ENCODE measurements at places on chromosomes 5 and 9.

DNA sequence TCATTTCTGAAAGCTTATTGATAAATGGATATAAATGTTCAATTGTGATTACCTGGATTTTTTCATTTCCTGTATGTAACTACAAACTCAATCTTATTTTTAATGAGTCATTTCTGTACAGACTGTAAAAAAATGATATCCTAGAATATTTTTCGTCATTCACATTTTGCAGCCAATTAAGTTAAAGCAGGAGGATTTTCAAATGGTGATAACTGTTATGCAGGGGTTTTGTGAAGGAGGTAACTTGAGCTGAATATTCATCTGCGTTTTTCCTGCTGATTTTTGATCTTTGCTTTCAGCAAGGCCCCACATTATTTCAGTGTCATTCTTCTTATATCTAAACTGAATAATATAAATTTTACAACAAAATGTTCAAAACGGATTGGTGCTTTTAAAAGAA lies 74.1 kb downstream of the SLF1 start:
- DNase-seq = no peak

- DNase-seq = peak; percentile 9
These were observed 28.7 kb downstream of the ENHO start for GRCh38 chr9:34493972-34494535.

DNA sequence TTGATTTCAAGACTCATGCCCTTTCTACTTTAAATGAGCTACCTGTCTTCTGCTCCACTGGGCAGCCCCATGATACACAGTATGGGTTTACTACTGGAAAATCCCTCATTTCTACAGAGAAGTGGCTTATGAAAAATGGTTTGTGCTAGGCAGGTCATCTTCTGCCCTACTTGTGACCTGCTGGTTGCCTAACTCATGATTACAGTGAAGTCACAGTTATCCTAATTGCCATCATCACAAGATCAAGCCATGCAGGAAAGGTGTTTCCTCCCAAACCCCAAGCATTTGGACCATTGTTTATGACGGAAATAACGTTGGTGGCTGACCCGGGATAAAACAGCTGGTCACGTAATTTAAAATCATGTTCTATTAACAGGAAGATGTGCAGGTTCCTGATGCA lies 330.6 kb downstream of the ACTL7B start:
- no peak for DNase-seq

- no peak for DNase-seq
These were observed 22.2 kb downstream of the ENG start for GRCh38 chr9:127832248-127832647.

- peak; percentile 45 for DNase-seq
These were observed 21.6 kb downstream of the SH3GLB2 start for GRCh38 chr9:129006328-129007034.

DNA sequence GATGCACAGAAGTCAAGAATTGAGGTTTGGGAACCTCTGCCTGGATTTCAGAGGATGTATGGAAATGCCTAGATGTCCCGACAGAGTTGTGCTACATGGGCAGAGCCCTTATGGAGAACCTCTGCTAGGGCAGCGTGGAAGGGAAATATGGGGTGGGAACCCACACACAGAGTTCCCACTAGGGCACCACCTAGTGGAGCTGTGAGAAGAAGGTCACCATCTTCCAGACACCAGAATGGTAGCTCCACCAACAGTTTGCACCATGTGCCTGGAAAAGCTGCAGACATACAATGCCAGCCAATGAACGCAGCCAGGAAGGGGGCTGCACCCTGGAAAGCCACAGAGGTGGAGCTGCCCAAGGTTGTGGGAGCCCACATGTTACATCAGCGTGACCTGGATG lies 104.5 kb downstream of the STK32A start:
- DNase-seq = no peak

DNA sequence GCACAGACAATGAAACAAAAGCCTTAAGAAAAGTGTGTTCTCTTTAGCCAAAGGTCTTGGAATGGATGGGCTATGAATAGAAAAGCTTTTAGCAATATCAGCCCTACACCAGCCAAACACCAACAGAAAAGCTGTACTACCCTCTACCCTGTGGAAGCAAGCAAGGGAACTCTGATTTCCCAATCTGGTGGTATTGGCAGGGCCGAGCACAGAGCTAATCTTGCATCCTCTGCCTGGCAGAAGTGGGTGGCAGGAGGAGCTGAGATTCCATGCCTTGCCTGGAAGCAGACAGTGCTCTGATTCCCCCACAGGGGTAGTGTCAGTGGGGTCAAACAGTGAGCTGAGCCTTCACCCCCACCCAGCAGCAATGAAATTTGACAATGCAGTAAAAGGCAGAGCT lies 29.6 kb upstream of the ZNF782 start:
- DNase-seq = no peak

GRCh38 chr5:125037020-125037419 lies 290.6 kb upstream of the ZNF608 start:
- DNase-seq = no peak

DNA sequence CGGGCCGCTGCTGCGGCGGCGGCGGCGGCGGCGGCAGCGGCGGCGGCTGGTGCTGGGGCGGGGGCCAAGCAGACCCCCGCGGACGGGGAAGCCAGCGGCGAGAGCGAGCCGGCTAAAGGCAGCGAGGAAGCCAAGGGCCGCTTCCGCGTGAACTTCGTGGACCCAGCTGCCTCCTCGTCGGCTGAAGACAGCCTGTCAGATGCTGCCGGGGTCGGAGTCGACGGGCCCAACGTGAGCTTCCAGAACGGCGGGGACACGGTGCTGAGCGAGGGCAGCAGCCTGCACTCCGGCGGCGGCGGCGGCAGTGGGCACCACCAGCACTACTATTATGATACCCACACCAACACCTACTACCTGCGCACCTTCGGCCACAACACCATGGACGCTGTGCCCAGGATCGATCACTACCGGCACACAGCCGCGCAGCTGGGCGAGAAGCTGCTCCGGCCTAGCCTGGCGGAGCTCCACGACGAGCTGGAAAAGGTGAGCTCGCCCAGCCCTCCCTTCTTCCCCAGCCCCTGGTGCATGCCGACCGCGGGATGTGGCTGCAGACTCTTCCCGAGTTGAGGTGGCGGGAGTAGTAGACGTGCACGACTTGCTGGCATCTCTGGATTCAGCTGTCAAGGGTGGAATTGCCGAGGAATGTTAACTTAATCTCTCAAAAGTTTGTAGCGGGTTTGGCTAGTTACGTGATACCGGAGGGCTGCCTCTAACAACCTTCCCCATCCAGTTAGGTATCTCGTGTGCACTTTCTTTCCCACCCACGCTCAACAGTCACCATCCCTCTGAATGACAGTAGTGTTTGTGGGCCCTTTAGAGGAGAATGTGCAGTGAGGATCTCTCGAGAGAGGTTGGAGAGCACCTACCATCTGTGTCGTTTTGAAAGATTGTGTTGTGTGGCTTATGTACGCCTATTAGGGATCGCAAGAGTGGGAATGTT lies 932 bp downstream of the SLC12A2 start:
- peak; percentile 27 for DNase-seq

DNA sequence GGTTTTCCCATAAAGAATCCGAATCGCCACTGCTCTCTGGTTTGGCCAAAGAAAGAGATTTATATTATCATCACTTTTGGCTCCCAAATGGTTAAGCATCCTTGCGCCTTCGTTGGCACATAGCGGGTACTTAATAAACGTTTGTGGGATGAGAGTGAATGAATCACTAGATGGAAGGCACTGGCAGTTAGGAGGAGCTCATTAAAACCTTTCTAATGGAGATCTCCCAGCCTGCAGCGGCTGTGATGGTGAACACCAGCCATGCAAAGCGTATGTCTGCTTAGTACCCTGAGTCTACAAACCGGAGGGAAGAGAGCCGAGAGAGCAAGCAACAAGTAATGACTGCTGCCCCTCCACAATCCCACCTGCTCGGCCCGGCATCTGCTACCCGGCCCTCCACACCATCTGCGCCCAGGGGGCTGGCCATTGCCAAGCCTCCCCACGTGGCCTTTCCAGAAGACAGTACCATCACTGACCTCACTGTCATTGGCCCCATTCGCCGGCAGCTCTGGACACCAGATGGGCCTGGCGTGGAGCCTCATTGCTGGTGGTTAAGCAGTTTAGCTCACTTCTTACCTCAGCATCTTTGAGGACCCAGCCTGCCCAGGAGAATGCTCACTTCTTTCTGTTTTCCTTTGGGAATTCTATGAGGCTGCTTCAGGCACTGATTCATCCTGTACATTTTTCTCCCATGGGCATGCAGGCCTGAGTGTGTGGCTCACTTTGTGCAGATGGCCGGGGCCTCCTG lies 39.3 kb upstream of the ANKRD33B start:
- no peak for DNase-seq

- DNase-seq = no peak
These were observed 73.6 kb upstream of the DAB2 start for GRCh38 chr5:39498278-39498952.

DNA sequence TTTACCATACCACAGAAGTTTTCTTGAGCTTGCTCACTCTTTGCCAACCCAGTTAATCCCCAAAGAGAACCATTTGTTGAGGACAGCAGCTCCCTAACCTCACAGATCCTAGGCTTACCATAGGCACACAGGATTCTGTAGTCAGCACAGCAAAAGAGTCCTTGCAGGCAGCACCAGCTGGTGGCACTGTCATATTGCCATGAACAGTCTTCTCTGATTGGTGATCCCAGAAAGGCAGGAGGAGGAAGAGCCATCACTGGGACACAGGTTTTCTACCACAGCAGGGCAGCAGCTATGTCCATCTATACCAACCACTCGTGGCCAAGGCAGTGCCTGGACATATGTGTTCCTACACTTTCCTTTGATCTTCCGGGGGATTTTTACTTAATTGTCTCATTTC lies 297.1 kb upstream of the CD180 start:
- DNase-seq = peak; percentile 14

DNA sequence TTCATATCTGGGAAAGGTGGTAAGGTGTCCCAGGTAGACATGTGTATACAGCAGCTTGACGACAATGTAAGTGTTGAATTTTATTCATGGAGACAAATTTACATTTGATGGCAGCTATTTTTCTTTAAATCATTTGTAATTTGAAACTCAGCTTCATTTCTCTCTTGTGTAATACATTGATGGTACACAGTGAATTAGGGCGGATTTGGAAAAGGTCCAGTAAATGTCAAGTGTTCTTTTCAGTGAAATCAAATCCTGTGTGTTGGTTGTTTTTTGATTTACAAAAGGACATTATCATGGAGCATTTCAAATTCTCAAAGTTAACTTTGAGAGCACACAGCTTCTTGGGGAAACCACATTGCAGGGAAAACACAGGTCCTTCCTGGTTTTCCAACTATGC lies 30.0 kb upstream of the PCSK1 start:
- no peak for DNase-seq

Measured in CD4-positive, alpha-beta T cell treated with Interferon alpha-2 for 1 hour (primary cell).